AML-193 (cell line): ENCODE measurements at places on chromosomes 11 and 22.

DNA sequence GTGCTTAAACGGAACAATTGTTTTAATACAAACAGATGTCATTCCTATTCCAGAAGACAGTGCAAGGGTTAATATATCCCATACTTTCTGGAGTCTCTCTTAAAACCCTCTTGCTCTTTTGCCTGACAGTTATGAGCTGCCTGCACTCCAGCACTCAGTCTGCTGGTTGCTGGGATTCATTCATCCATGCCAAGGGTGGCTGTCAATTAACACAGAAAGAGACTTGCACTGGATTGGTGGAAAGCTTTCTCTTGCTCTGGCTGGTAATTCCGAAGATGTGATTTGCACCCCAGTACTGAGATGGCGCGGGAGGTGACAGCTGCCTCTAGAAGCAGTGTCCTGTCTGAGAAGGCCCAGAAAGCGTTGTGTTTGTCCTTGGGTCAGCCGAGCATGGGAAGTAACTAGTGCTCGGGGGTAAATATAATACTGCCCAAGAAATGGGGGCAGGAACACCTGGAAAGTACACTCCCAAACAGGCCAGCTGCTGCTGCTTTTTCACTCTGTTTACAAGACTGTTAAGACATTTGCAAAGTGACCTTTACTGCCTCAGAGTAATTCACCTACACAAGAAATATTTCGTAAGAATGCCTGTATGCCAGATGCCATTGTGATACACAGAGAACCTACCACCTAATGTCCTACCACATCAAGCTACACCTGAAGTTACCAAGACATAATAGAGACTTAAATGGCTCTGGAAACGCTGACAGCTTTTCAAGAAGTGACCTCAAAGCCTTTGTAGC, 20.5 kb downstream of the SCUBE2 start:
- no peak for DNase-seq

DNA sequence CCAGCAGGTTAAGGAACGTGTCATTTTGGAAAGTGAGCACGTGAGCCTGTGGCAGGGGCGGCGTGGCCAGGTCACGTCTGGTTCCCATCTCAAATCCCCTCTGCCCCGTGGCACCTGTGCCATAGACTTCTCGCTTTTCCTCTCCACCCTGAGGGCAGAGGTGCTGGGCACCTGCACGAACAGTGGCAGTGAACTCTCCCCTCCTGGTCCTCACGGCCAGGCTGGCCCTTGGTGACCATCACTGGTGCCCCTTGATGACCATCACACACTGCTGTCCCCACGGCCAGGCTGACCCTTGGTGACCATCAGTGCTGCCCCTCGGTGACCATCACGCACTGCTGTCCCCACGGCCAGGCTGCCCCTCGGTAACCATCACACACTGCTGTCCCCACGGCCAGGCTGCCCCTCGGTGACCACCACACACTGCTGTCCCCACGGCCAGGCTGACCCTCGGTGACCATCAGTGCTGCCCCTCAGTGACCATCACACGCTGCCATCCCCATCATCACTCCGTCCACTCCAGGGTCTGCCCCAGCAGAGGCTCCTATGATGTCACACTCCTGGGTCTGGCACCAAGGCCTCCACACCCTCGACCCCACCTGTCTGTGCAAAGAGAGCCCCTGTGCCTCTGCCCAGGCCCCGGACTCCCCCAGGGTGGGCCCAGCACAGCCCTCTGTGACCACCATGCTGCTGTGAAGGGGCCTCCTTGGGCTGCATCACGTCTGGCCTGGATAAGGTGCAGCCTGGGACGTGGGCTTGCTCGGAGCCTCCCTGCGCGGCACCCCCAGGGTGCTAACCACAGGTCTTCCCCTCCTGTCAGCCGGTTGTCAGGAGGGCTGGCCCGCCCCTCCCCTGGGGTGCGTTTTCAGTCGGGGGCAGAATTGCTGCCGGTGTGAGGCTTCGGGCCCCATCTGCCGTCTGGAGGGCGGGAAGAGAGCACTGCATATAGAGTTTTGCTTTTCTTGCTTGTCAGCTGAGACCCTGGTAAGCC, 738.6 kb downstream of the BRD1 start:
- DNase-seq: no peak

GRCh38 chr22:38203090-38203810, 1.5 kb downstream of the MAFF start:
- DNase-seq: no peak

DNA sequence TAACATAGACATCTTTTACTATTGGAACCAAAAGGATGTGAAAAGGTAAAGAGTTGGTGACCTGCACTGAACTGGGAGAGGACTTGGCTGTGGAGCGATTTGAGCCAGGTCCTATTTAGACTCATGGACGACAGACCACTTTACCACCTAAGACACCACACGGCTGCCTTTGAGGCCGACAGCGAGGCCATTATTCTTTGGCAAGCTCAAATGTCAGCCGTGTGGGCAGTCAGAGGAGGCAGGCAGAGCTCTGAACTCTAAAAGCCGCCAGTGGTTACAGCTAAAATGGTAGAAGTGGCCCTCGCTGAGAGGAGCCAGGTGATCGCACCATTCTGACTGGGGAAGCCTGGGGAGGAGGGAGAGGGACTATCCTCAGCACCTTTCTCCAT, 50.5 kb downstream of the SCUBE1 start:
- DNase-seq: no peak

DNA sequence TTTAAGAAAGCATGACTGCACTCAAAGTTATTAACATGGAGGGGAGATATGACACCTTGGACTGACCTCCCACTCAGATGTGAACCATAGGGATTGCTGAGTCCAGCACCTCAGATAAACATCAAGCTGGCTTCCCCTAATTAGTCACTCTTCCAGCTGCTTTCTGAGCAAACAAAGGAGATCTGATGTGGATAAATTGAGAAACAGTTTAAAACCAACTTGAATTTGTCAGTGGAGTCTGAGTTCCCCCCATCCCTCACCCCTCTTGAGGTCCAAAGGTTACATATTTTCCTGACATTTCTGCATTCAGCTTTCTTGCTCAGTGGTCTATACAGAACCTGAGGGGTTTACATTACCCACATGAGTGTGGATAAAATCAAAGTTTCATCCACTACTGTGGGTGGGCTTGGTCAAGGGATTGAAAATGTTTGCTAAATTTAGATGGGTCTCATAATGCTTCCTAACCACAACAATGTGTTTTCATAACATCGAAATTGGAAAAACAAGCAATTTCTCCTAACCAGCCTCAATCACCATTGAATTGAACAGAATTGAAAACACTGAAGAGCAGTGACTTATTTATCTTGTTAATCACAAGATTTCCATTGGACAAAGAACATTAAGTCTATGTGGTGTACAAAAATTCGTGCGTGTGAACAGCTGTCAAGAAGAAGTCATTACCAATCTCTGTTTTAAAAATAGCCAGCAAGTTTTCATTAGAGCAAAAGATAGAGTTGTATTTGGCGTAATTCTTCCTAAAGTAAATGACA, 292.3 kb downstream of the METTL15 start:
- no peak for DNase-seq

GRCh38 chr11:120667281-120667680, 155.7 kb downstream of the GRIK4 start:
- no peak for DNase-seq
